H7 (cell line): ENCODE measurements at places on chromosomes 6 and 20. TPM values are rescaled to one million over a fixed set of nuclear protein-coding genes. Genes with fewer than 3 reads are reported as not detected.

The TOX2 gene
- total RNA-seq: 1.6 and 2.1 TPM in 2 replicates

The SLC17A9 gene
- 32.6 and 41.4 TPM in 2 replicates for total RNA-seq

The TMEM170B gene
- 1.5 and 3.1 TPM in 2 replicates for total RNA-seq

The LINC00237 gene
- 3.7 and 5.4 TPM in 2 replicates for total RNA-seq

The SLC16A10 gene
- total RNA-seq: 5.1 and 7.9 TPM in 2 replicates

The SOX18 gene
- total RNA-seq: 0.52 and 1.2 TPM in 2 replicates

The SLC25A27 gene
- 0.28 and 0.52 TPM in 2 replicates for total RNA-seq

The SPEF1 gene
- 0.11 and 0.94 TPM in 2 replicates for total RNA-seq

The RPL10A gene
- 2,080 and 2,249 TPM in 2 replicates for total RNA-seq

The TLDC2 gene
- 0.31 and 0.44 TPM in 2 replicates for total RNA-seq

The KPNA5 gene
- total RNA-seq: 8.6 and 15.5 TPM in 2 replicates

The LRRC73 gene
- total RNA-seq: 0.26 TPM in 1 of 2 replicates, not detected in the other

The TFAP2C gene
- 23.6 and 38.4 TPM in 2 replicates for total RNA-seq

The MATN4 gene
- total RNA-seq: 0.14 and 0.67 TPM in 2 replicates

The POLR3F gene
- total RNA-seq: 26.4 and 27.0 TPM in 2 replicates

The PHF3 gene
- total RNA-seq: 35.5 and 54.5 TPM in 2 replicates

The FILIP1 gene
- total RNA-seq: 1.4 and 1.6 TPM in 2 replicates

The BTNL2 gene
- total RNA-seq: not detected in 2 replicates

The ARMH2 gene
- total RNA-seq: not detected in 2 replicates

The TGIF2 gene
- total RNA-seq: 46.9 and 53.4 TPM in 2 replicates

The GSTA4 gene
- total RNA-seq: 25.1 and 35.6 TPM in 2 replicates

The CLPSL2 gene
- 4.2 and 10.8 TPM in 2 replicates for total RNA-seq

The DYNLT2 gene
- total RNA-seq: 1.3 and 1.7 TPM in 2 replicates

The KCNK5 gene
- total RNA-seq: 23.8 and 30.1 TPM in 2 replicates

The FAM217B gene
- total RNA-seq: 4.9 and 5.3 TPM in 2 replicates

The OPRL1 gene
- total RNA-seq: 2.4 and 4.4 TPM in 2 replicates

The DAAM2 gene
- 0.97 and 1.0 TPM in 2 replicates for total RNA-seq

The ENPP4 gene
- 2.3 and 3.0 TPM in 2 replicates for total RNA-seq

The MED23 gene
- 15.8 and 26.1 TPM in 2 replicates for total RNA-seq

The SIRPD gene
- total RNA-seq: not detected in 2 replicates

The MUCL3 gene
- not detected in 2 replicates for total RNA-seq

The BPIFA1 gene
- total RNA-seq: not detected in 2 replicates

The SLC22A3 gene
- 17.3 and 23.9 TPM in 2 replicates for total RNA-seq

The OR2H1 gene
- total RNA-seq: not detected in 2 replicates

The NEURL2 gene
- total RNA-seq: 8.1 and 10.2 TPM in 2 replicates

The EMILIN3 gene
- 6.2 and 7.9 TPM in 2 replicates for total RNA-seq

The TTBK1 gene
- total RNA-seq: not detected in 2 replicates

The ATXN1 gene
- 7.6 and 8.9 TPM in 2 replicates for total RNA-seq

The VARS2 gene
- total RNA-seq: 54.4 and 60.5 TPM in 2 replicates

The FOXS1 gene
- total RNA-seq: 0.38 TPM in 1 of 2 replicates, not detected in the other
